ENCODE measurements at places on chromosomes 16 and 17.

- no peak for DNase-seq
These were observed 85.3 kb downstream of the STXBP4 start for GRCh38 chr17:55053855-55054254.

GRCh38 chr16:726438-727290 is at the start of the genes CCDC78 and HAGHL:
CCDC78 (minus strand) TSS chr16:726443; CDS start chr16:726367, 76 bp downstream.
HAGHL (plus strand) TSS chr16:727106; CDS start chr16:727510, 404 bp downstream.
- peak; percentile 67 for DNase-seq

GRCh38 chr16:56848029-56848936 is 16.7 kb upstream of the SLC12A3 start:
- no peak for DNase-seq

GRCh38 chr16:89863741-89864526 is 9.5 kb upstream of the TCF25 start:
- DNase-seq, result no peak

DNA sequence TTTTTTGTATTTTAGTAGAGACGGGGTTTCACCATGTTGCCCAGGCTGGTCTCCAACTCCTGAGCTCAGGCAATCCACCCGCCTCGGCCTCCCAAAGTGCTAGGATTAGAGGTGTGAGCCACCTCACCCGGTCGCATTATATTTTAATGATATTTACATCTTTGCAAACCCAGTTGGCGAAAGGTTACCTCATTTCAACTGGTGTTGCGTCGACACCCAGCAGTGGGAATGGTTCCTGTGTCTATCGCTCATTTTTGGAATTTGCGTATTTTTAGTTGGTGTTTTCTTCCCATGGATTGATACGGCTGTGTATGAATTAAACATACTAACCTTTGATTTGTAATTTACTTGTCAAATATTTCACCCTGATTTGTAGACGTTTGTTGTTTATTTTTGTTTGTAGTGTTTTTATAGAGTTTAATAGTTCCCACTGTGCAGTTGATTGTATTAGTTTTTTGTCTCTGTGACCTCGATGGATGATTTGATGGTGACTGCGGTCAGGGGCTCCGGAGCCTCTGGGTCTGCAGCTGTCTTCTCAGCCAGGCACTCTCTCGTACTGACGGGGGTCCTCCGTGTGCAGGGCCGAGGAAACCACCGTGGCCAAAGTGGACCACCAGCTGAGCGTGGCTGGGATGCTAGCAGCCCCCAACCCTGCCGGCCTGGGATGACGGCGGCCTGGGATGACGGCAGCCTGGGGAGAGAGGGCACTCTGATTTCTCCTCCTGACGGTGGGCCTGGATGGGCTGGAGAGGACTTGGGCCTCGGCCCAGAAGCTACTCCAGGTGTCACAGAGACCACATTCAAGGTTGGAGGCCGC is 4.0 kb downstream of the CD7 start:
- no peak for DNase-seq

- DNase-seq, result peak; percentile 50
These were observed 31.5 kb downstream of the SIAH1 start for GRCh38 chr16:48353565-48354163.

- peak; percentile 76 for DNase-seq
These were observed 26.4 kb upstream of the SLC7A5 start for GRCh38 chr16:87895641-87896141.

DNA sequence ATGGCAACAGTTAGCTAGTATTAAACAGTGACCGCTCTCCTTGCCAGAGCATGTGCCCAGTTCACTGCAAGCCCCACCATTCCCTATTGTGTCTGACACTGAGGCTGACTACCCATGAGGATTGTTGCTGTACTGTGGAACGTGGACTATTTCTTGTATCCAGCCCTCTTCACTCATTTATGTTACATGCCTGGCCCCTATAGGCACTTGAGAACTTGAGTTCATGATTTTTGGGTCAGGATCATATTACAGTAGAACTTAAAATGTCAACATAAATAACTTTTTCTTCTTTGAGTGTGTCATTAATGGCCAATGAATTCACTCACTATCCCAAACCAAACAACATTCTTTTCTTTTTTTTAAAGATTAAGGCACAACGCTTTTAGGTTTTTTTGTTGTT is 55.7 kb downstream of the LYRM1 start:
- no peak for DNase-seq

GRCh38 chr17:34773036-34773435 is 188.2 kb downstream of the CCT6B start:
- DNase-seq, result no peak

DNA sequence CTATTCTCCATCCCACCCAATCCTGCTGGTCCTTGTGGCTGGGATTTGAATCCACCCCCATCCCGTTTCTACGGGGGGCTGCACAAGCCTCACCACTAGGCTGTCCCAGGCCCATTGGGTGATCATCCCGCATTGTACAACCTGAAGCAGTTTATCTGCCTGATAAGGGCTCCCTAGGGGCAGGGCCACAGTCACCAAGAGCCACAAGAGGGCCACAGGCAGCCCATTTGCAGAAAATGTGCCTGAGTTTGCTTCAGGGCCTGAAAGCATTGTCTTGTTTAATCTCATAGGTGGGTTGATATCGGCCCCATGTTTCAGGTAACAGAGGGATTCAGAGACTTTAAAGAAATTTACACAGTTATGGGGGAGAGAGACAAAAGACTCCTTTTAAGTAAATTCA is 245.0 kb downstream of the CPPED1 start:
- DNase-seq, result no peak

GRCh38 chr17:28180449-28180848 is 138.0 kb downstream of the NLK start:
- DNase-seq, result no peak

GRCh38 chr16:76653390-76654026 is 376.3 kb downstream of the CNTNAP4 start:
- no peak for DNase-seq

GRCh38 chr17:17682293-17682736 is 1.1 kb downstream of the RAI1 start:
- DNase-seq, result peak; percentile 66

- DNase-seq, result no peak
These were observed 23.2 kb upstream of the CYTH1 start for GRCh38 chr17:78805301-78805700.

DNA sequence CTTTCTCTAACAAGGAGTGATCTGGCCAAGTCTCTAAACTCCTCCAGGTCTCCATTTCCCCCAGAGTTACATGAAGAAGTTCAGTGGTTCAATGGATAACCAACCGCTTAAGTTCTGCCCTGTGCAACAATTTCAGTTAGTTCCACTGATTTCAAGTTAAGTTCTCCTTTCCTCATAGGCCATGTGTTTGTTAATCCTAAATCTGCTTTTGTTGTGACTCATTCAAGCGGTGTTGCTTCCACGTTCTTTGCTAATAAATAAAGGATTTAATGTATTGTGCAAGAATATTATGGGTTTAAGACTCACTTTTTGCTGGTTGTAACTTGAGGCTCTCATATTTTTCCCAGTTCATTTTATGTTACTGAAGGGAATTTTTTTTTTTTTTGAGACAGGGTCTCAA is 36.3 kb downstream of the GNA13 start:
- DNase-seq, result no peak

DNA sequence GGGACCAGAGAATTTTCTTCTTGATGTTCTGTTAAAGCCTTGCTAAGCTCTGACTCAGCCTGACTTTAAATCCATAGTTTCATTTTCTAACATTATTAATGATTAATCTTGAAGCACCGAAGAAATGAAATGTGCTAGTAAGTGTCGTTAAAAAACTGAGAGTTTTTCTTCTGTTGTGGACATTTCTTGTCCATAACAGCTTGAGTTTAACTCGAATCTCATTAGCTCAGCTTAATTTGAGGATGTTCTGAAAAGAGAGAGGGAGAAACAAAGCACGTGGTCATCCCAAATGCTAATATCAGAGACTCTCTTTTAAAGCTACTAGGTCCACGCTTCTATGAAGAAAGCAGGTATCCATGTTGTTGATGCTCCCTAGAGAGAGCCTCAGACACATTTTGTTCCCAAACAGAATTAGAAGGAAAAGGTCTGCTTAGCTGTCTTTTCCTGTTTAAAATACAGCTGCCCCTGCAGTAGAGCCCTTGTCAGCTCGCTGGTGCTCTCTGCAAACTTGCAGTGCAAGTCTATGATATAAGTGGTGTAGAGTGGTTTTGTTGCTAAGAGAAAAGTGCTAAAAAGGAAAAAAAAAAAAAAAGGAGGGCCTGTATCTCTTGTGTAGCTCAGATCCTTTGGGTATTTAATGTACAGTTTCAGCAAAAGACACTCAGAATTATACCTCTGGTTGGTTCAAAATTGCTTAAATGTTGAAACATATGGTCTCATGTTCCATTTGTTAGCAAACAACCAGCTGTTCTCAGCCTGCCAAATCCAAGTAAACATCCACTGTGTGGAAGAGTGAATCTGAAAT is 191.1 kb upstream of the TBX2 start:
- no peak for DNase-seq

- DNase-seq, result no peak
These were observed 750 bp upstream of the ALDOC start for GRCh38 chr17:28577466-28577824.

DNA sequence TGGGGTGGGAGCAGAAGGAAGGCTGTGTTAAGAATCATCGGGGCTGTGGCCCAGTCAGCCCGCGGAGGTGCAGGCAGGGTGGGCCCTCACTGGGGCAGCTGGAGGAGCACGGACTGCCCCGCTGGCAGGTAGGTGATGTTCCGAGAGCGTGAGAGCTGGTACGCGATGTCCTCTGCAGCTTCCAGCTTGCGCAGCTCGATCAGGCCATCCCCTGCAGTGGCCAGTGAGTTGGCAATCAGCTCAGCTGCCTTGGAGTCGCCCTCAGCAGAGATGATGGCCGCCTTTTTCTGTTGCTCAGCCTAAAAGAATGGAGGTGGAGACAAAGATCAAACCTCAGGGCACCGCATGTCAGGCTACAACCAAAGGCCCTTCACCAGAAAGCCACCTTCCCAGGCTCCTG is 9.8 kb downstream of the PHB1 start:
- no peak for DNase-seq

GRCh38 chr16:54318941-54319340 is 32.4 kb upstream of the IRX3 start:
- DNase-seq, result no peak

- no peak for DNase-seq
These were observed 6.2 kb downstream of the HASPIN start for GRCh38 chr17:3729881-3730280.

- DNase-seq, result no peak
These were observed 824 bp upstream of the PSME3 start for GRCh38 chr17:42832213-42832933.

DNA sequence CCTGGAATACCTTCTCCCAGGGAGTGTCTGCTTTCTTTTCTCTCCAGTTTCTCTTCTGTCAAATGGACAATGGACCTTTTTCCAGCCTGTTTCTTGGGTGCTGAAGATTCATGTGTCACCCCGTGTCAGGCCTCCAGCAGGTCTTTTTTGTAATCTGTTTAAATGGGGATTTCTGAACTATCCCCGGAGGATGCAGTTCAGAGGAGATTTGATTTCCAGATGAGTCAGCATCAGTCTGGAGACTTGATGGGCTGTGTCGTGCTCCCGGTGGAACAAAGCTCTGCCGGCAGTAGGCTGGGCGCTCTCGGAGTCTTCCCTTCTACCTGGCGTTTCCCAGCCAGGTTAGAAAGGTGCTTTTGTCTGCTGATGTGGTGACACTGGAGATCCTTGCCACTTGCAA is 440.6 kb downstream of the HS3ST3B1 start:
- DNase-seq, result no peak

DNA sequence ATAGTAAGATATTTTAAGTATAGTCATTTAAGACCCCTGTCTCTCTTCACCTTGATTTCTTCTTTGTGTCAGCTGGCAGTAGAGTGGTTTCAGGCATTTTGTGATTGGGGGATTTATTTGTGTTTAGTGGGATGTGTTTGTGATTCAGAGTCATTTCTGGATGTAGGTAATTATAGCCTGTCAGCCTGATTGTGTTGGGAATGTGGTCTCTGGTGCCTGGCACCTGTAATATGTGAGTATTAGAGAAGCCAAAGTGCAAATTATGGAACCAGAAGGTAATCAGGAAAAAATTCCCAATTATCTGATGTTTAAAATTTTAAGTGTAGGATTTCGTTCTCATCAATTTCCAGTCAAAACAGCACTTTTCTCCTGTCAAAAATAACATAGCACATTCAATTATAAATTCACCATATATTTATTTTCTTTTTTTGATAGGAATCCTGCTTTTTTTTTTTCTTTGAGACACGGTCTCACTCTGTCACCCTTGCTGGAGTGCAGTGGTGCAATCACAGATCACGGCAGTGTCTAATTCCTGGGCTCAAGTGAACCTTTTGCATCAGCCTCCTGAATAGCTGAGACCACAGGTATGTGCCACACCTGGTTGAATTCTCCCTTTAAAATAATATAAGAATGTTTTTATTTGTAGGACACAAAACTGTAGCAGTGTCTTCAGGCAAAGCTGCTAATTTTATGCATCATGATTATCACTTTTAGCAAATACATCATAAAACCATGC is 42.7 kb downstream of the ATF7IP2 start:
- DNase-seq, result no peak

DNA sequence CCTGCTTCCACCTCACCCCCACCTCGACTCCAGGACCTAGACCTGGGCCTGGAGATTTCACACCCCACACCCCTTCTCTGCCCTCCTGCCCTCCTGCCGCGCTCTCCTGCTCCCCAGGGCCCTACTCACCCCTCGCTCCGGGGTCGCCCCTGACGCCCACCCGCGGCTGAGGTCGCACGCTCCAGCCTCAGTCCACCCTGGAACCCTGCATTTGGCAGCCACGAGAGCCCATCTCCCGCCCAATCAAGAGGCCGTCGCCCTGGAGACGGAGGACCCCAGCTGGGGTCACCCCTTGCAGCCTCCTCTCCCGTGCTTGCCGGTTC is 16.1 kb downstream of the TLE7 start:
- DNase-seq, result no peak

- DNase-seq, result no peak
These were observed 42.2 kb downstream of the PAFAH1B1 start for GRCh38 chr17:2635675-2636074.

GRCh38 chr16:8814095-8814806 is 16.6 kb downstream of the PMM2 start:
- DNase-seq, result no peak

All from activated CD4-positive, CD25-positive, alpha-beta regulatory T cell treated with anti-CD3 and anti-CD28 coated beads, Interleukin-2, amount 50 U/mL, for 72 hours (primary cell).